ENCODE measurements at places on chromosomes 13 and 19.

GRCh38 chr19:55640577-55641425 is at the start of gene ZNF580:
Gene ZNF580 (plus strand): TSS chr19:55641002. CDS start chr19:55642509, 1,507 bp downstream.
- DNase-seq, result peak; percentile 80

- no peak for DNase-seq
Observed at GRCh38 chr13:64662887-64663593, 2567.1 kb downstream of the PCDH9 start.

- no peak for DNase-seq
Observed at GRCh38 chr13:37173214-37173613, 67.8 kb upstream of the CSNK1A1L start.

DNA sequence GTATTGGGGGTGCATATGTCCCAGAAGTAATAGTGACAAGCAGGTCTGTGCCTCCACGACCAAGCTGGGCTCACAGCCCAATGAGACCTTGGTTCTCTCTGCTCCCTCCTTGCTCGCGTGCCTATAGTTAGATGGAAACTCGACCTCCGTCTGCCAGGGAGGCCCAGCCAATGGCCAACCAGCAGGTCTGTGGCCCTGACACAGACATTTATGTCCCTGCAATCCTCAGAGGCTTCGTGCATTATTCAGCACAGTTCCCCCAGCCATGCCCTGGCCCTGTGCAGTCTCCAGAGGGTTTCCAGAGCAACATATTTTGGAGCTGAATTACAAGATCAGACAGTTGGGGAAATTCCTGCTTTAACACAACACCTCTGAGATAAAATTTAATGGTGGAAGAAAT is 105.1 kb downstream of the UQCRFS1 start:
- DNase-seq, result no peak

DNA sequence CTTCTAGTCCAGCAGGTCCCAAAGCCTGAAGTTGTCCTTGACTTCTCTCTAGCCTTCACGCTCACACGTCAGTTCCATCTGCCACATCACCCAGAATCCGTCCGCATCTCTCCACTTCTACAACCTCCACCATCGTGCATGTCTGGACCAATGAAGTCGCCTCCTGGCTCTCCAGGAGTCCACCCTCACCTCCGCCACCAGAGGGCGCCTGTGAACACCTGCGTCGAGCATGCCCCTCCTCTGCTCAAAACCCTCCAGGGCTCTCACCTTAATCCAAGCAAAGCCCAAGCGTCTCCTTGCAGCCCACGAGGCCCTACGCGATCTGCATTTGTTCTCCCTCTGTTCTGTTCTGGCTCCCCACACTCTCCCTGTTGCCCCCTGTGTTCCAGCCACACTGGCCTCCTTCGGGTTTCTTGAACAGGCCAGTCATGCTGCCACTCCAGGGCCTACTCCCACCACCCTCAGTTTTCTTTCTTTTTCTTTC is 3.7 kb downstream of the USHBP1 start:
- DNase-seq, result peak; percentile 95

DNA sequence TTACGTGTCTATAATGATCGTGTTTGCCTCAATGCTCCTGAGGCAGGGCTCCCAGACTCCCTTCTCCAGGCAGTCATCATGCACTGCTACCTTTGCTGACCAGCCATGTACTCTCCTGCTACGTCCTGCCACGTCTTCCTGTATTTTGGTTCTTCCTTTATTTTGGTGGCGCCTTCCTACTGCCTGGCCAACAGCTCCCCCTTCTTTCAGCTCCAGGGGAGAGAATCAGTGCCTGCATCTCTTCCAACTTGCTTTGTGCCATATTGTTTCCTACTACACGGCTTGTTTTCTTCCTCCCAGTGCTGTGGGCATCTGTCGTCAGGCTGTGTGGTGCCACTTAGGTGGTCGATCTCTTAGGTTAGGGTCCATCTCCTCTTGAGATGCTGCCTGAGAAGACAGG is 96.2 kb downstream of the FGF9 start:
- DNase-seq, result no peak

- DNase-seq, result no peak
Observed at GRCh38 chr13:89169951-89170350, 1498.8 kb downstream of the SLITRK5 start.

GRCh38 chr19:17542793-17543582 is 12.5 kb upstream of the COLGALT1 start:
- no peak for DNase-seq

DNA sequence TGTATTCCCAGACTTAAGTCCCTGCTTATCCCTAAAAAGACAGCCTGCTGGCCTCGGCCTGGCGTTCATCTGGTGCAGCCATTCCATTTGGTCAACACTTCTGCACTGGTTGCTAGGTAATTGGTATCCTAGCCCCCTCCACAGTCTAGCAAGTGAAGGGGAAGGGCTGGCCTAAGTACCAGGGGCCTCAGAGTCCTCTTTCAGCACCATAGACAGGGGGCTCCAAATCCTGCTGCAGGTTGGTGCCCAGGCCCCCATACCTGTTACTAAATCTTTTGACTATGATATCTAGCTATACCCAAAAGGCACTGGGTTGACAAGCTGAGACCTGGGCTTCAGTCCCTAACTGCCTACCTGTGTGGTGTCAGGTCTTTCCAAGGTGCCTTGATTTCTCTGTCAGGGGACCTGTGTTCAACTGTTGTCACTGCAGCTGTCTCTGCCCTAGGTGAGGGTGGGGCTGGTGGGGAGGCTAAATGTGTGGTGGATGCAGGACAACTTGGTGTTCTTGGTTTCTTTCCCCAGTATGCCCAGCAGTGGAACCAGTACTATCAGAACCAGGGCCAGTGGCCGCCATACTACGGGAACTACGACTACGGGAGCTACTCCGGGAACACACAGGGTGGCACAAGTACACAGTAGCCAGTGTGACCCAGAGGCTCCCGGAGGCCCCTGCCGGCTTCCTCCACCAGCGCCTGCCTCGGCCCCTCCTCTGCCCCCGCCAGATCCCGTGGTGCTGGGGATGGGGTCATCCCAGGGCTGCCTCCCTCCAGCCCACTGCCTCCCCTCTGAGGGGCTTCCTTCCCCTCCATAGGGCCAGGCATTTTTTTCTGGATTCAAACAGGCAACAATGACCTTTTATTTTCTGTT is 3.8 kb upstream of the CCDC97 start:
- no peak for DNase-seq

DNA sequence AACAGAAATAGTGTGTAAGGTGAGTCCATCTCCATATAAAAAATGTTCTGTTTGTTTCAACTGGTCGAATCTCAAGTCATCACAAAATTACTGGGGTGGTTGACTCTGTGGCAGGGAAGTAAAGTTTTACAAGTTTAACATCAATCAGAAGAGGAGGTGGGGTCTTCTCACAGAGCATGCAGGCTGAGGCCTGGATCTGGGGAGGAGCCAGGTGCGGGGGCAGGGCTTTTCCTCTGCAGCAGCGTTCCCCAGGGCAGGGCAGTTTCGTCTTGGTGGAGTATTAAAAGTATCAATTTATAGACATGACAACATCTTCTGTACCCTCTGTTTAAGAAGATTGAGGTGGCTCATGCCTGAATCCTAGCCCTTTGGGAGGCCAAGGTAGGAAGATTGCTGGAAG is 68.8 kb downstream of the SLC7A9 start:
- no peak for DNase-seq

GRCh38 chr13:26186995-26187394 is 35.1 kb downstream of the RNF6 start:
- DNase-seq, result no peak

DNA sequence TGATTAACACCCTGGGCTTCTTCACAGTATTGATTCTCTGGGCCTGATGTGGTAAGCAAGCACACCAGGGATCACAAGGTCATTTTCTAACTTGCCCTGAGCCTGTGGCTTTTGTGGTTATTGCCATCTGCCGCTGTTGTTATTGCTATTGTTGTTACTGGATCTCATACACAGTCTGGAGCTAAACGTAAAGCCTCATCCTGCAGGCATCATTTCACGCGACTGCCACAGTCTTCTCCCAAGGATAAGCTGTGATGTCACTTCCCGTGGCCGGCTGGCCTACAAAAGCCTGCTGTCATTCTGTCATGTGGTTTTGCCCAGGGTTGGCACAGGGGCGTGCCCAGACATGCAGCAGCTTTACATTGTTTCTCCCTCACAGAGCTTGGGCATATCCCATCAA is 154.0 kb upstream of the GPR12 start:
- DNase-seq, result peak; percentile 45

- DNase-seq, result no peak
Observed at GRCh38 chr19:4695224-4695731, 25.1 kb upstream of the MYDGF start.

GRCh38 chr13:111046590-111047141 is 68.4 kb upstream of the ARHGEF7 start:
- peak; percentile 27 for DNase-seq

DNA sequence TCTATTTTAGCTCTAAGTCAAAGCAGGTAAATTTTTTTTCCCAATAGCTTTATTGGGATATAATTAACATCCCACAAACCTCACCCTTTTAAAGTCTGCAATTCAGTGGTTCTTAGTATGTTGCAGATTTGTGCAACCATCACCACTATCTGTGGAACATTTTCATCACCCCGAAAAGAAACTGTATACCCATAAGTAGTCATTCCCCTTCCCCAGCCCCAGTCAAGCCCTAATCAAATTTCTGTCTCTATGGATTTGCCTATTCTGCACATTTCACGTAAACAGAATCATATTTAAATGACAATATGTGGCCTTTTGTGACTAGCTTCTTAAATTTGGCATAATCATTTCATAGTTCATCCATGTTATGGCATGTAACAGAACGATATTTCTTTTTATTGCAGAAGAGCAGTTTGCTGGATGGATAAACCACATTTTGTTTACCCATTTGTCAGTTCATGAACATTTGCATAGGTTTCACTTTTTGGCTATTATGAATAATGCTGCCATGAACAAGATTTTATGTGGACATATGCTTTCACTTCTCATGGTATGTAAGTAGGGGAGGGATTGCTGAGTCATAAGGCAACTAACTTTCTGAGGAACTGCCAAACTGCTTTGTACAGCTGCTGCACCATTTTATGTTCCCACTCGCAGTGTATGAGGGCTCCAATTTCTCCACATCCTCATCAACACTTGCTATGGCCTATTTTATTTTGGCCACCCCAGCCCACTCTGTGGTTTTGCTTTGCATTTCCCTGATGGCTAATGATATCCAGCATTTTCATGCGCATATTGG is 10.9 kb downstream of the SLC46A3 start:
- DNase-seq, result peak; percentile 79

- DNase-seq, result peak; percentile 83
Observed at GRCh38 chr19:54162241-54162805, 2.8 kb upstream of the LENG1 start.

DNA sequence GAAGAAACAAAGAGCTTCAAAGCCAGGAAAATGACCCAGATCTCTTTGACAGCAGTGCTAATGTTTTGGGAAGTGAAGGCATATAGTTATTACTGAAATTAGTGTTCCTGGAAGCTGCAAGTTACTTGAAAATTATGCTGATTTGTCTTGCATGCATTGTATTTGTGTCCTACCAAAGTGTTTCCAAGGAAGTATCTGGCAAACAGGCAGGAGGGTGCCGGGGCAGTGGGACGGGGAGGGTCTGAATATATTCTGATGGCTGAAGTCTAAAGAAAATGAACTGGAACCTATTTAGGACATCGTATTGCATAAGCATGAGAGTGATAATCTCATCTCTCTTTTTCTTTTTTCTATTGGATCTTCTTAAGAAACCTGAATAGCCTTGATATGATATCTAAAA is 9.0 kb downstream of the RNASEH2B start:
- no peak for DNase-seq

GRCh38 chr13:112804374-112804773 is 114.5 kb downstream of the ATP11A start:
- no peak for DNase-seq

DNA sequence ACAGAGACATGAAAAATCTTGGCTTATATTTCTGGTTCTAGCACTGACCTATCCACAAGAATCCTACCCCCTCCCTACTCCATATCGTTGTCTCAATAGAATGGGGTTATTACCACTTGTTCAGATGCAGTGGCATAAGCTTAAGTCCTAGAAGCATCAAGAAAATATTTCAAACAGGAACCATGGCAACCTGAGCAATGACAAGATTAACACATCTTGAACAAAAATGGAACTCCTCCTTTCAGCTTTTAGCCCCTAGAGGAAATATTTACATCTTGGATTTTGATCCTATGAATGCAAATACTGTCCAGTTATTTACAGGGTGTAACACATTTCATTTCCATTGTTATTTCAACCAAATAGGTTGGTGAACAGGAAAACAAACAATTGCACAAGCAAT is 46.1 kb upstream of the TSC22D1 start:
- DNase-seq, result no peak

DNA sequence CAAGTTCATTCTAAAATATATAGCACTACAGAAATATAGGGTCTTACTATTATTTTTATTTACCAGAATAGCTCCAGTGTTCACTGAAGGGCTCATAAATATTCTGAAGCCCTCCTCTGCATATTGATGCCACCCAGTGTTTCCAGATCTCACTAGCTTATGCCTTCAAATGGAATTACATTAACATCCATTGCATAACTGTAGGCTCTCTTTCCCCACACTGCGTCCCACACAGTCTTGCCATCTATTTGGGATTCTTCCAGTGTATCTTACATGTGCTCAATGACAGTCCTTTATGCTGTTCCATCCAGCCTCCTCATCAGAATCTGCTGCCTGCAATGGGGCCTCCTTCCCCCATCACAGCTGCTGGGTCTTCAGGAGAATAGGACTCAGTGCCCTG is 137.2 kb downstream of the CYSLTR2 start:
- DNase-seq, result no peak
